ENCODE measurements at places on chromosomes 12 and 14.
A peak's percentile ranks its signal among the peaks of the same experiment; 100 is the strongest.

GRCh38 chr14:89325959-89326358 is 91.1 kb downstream of the FOXN3 start:
- no peak for DNase-seq

GRCh38 chr12:41361738-41362137 is 173.6 kb downstream of the PDZRN4 start:
- no peak for DNase-seq

DNA sequence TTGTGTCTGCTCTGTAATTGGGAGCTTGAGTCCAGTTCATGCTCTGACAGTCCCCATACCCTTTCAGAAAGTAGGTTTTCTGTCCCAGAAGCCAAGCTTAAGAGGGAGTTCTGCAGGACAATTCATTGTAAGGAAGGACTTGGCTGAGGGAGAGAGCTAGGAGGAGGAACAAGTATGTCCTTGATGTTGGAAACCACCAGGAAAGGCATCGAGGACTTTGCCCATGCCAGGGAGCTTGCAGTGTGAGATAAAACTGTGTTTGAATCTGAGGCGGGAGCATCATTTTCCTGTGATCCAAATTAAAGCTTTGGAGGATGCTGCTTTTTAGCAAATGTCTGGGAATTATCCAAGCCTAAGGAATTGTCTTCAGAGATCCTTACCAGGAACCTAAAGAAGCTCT is 175.3 kb downstream of the EMP1 start:
- DNase-seq, result no peak

DNA sequence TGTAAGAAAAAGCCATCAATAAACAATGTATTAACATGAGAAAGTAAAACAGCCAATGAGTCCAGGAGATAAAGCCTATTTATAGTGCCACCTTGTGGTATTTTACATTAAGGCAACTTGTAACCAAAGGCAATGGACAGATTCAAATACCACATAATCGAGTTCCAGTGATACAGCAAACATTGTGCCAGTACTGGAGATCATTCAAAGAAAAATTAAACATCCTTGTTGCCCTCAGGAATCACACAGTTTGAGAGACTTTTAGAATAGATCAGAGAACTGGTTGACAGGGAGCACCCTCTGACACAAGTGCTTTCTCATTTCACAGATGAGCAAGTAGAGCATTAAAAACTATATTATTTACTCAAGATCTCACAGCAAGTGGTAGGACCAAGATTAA is 98.1 kb downstream of the DDHD1 start:
- DNase-seq, result peak; percentile 8

GRCh38 chr14:102571043-102571442 is 21.4 kb upstream of the RCOR1 start:
- no peak for DNase-seq

Data from activated CD4-positive, alpha-beta T cell treated with anti-CD3 and anti-CD28 coated beads, Interleukin-2, amount 10 ng/mL, durations not matched to agents 7 days and 5 days (primary cell).